HuH-7 (cell line): ENCODE measurements at places on chromosomes 1 and 21.

DNA sequence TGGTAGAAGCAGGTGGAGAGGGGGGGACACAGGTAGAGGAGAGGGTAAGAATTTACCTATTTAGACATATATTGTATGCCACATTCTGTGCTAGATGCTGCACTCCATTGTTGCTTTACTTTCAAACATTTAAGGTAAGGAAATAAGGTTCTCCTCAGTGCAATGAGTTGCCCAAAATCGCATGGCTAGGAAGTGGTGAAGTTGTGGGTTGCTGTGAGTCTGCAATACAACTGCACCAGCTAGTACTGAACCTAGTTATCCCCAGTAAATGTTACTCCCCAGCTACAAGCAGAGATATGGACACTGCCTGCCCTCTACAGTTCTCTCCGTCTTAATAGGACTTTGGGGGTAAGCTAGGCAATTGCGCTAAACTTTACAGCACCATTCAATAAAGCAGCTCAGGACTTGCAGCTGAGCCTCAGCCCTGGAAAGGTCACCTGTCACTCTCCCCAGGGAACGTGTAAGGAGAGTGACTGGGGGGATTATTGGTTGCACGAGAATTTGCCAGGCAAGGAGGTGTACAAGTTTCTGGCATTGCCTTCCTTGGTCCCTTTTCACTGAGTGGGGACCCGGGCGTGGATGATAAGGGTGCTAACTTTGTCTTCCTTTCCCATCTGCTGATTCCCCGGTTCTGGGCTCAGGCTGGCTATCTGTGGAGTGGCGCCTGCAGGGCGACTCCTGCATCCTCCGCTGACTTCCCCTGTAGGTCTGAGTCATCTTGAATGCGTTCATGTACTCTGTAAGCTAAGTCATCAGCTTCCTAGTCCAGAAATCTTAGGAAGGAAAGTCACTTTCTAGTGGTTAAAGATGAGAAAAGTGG lies 71.3 kb upstream of the CNTN2 start:
- DNase-seq = no peak

GRCh38 chr1:217363319-217363718 lies 267.6 kb downstream of the GPATCH2 start:
- DNase-seq = no peak

- DNase-seq = no peak
Observed at GRCh38 chr1:200962631-200963030, 60.9 kb downstream of the KIF21B start.

- no peak for DNase-seq
Observed at GRCh38 chr1:32858791-32859190, 11.9 kb downstream of the FNDC5 start.

DNA sequence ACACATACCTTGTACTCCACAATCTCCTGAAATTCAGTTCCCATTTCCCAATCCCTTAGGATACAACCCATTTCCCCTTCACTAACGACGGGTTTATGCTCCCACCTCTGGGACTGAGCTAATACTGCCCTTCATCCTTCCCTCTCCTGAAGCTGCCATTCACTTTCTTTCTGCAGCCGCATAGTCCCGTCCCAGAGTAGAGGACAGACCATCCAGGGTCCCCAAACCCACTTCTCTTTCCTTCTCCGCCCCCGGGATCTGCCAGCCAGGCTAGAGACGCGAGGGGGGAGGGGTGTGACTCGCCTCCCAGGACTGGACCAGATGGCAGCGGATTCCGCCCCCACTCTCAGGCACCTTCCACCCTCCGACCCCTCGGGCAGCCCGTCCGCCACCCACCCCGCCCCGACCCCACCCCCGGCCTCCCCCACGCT lies 679 bp downstream of the ABL2 start:
- peak; percentile 50 for DNase-seq

DNA sequence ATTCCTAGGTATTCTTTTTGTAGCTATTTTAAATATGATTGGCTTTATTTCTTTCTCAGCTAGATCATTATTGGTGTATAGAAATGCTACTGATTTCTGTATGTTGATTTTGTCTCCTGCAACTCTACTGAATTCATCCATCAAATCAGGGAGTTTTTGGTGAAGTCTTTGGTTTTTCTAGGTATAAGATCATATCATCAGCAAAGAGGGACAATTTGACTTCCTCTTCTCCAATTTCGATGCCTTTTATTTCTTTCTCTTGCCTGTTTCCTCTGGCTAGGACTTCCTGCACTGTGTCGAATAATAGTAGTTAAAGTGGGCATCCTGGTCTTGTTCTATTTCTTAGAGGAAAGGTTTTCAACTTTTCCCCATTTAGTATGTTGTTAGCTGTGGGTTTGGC lies 27.5 kb upstream of the PRKACB start:
- no peak for DNase-seq

DNA sequence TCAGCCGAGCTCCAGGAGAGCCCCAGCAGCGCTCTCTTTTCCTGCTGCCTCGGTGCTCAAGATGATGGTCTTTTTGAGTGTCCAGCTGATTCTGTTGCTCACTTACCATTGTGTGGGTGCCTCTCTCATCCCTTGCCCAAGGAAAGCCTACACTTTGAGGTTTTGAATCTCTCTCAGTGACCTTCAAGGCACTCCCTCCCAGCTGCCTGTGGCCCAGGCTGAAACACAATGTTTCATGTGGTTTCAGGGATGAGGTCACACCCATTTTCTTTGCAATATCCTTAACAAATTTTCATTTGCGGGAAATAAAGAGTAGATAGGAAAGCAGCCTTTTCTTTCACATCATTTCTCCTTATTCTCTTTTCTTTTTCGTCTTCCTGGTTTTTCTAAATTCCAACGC lies 12.6 kb upstream of the MRPS14 start:
- no peak for DNase-seq

- DNase-seq = no peak
Observed at GRCh38 chr1:83832194-83832593, 166.7 kb downstream of the TTLL7 start.

- DNase-seq = no peak
Observed at GRCh38 chr1:99236756-99237155, 27.5 kb upstream of the PLPPR4 start.

GRCh38 chr1:178954937-178955336 lies 70.8 kb upstream of the FAM20B start:
- no peak for DNase-seq

DNA sequence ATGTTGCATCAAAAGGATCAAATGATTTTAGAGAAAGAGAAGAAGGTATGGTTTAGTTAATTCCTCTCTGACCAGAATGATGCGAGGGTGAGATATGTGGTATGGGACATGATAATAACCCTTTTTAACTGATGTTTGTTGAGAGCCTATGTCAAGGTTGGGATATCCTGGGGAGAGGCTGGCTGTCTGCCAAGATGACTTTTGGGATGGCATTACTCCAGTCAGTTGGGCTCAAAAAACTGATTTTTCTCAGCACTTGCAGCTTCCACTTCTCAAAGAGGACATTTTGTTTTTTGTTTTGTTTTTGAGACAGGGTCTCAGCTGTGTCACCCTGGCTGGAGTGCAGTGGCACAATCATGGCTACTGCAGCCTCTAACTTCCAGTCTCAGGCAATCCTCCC lies 17.7 kb upstream of the STX12 start:
- DNase-seq = no peak

DNA sequence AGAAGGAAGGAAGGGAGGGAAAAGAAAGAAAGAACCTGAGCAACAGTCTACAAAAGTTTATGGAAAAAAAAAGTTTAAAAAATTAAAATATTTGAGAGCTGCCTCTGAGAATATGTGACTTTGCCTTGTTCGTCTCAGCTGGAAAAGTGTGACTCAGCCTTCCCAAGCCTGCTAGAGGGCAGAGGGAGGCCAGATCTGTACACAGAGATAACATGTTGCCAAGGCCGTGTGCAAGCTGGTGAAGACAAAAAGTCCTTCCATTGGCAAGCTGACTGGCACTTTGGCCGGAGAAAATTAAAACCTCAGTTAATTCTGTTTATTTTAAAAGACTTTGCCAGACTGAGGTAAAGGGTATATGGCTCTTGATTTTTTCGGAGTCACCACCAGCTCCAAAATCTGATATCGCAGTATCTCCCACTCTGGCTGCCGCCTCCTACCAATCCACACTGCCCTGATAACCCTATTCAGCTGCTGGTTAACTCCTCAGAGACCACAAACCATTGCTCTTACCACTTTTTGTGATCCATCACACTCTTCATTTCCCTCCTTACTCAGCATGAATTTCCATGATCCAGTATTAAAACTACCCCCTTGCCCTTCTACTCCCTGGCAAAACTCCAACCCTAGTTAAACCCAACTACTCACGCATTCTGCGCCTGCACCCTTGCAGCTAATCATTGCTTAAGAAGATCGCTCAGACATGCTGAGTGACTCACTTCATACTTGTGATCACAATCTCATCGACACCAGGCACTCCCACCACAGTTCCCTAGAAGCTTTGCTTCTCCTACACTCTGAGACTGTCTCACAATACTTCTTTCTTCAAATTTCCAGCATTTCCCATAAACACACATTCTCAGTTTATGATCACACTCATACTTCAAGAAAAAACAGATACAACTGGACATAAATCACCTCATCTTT lies 5.7 kb upstream of the PPP1R15B start:
- no peak for DNase-seq

DNA sequence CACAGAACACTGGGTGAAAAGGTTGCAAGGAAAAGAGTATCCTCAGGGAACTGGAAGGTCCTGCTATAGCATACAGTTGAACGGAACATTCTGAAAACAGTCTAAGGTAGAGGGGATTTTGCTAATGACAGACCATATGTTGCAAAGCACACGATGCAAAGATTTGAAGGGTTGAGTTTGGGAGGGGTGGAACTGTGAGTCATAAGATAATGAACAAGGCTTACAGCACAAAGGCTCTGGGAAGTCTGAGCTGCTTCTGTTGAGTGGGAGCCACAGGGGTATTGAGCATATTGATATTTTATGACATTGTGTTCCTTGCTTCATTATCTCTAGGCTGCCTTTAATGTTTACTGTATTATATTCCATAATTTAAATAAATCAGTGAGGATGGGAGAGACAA lies 104.9 kb downstream of the PLPPR4 start:
- no peak for DNase-seq

DNA sequence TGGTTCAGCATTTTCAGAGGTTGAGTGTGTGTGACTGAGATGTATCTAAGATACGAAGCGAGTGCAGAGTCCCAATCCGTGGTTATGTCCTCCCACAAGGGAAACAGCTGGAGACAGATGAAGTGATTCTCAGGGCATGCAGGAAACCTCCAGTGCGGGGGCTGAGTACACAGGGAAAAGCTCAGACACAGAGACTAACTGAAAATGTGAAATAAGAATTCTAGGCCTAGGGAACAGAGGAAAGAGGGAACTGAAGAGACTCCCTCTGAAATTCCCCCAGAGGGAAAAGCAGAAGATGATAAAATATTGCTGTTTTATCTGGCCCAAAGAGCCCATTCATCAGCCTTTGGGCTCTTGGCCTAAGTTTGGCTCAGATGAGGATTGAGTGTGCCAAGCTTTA lies 116.8 kb downstream of the LRRC53 start:
- DNase-seq = no peak

DNA sequence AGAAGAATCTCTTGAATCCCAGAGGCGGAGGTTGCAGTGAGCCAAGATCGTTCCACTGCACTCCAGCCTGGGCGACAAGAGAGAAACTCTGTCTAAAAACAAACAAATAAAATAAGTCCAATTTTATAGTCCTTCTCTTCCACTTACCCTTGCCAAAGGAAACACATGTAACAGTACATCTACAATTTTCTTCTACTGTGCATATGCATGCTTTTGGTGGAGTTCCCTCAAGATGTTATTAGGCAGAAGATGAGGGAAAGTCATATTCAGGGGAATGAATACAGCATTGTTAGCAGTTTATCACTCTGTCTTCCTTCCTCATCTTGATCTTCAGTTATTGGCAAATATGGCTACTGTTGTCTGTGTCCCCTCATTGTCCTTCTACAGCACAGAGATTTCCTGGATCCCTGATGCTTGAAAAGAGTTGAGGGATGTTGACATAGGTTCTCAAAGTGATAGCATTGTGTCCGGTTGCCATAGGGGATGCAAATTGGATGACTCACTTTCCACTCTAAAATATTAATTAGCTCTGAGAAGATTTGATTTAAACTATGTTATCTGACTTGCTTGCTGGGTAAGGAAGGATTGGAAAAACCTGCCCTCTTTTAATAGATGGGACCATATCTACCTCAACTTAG lies 1173.6 kb downstream of the KCNT2 start:
- DNase-seq = no peak

- no peak for DNase-seq
Observed at GRCh38 chr1:161779393-161779792, 13.3 kb downstream of the ATF6 start.
